Activated CD4-positive, alpha-beta T cell treated with anti-CD3 and anti-CD28 coated beads for 36 hours (primary cell): ENCODE measurements at places on chromosomes 3 and 15. TPM values are rescaled to one million over a fixed set of nuclear protein-coding genes. Genes with fewer than 3 reads are reported as not detected.

GRCh38 chr3:139534455-139534812, 5.1 kb downstream of the RBP1 start:
- no peak for DNase-seq
- peaks cover 21% of the 10 kb centered on the region for H3K27me3 ChIP-seq
- H3K36me3 ChIP-seq, result no peaks in the 10 kb centered on the region
- no peak overlapping the region for H3K4me3 ChIP-seq

DNA sequence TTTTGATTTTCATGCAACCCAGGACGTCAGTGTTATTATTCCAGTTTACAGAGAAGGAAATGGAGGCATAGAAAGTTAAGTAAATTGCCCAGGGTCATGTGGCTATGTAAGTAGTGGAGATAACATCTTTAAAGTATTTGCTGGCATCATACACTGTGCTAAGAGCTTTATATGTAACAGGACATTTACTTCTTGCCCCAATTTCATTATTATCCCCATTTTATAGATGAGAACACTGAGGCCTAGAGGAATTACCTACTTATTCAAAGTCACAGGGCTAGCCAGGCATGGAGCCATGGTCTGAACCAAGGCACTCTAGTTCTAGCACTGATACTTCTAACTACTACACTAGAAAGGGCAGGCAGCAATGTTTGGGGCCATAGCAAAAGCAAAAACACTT, 107.3 kb upstream of the ANKRD28 start:
- no peaks in the 10 kb centered on the region for H3K4me1 ChIP-seq
- H3K27ac ChIP-seq, result no peak overlapping the region
- DNase-seq, result no peak
- no peak overlapping the region for H3K4me3 ChIP-seq

DNA sequence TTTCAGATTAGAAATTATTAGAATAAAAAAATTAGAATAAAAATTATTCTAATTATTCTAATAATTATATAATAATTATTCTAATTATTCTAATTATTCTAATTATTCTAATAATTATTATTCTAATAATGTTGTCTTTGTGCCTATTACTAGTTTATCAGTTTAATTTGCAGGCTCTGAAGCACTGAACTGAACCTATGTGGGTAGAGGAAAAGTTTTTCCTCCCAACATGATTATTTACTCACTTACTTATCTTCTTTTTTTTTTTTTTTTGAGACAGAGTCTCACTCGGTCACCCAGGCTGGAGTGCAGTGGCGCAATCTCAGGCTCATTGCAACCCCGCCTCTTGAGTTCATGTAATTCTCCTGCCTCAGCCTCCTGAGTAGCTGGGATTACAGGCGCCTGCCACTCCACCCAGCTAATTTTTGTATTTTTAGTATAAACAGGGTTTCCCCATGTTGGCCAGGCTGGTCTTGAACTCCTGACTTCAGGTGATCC, 39.7 kb upstream of the C15orf39 start:
- no peak for DNase-seq
- no peaks in the 10 kb centered on the region for H3K4me1 ChIP-seq
- no peak overlapping the region for H3K27ac ChIP-seq
- no peak overlapping the region for H3K4me3 ChIP-seq
- H3K36me3 ChIP-seq, result no peaks in the 10 kb centered on the region

- H3K4me3 ChIP-seq, result no peak overlapping the region
- peak; percentile 61 for DNase-seq
- peaks cover 42% of the 10 kb centered on the region for H3K4me1 ChIP-seq
- H3K27ac ChIP-seq, result peak overlapping the region; percentile 63
- peaks cover 25% of the 10 kb centered on the region for H3K36me3 ChIP-seq
Measured at GRCh38 chr15:25832158-25832557, 31.0 kb downstream of the ATP10A start.

GRCh38 chr15:43242616-43243015, 21.8 kb upstream of the EPB42 start:
- no peak for DNase-seq
- H3K27ac ChIP-seq, result no peak overlapping the region
- H3K36me3 ChIP-seq, result no peaks in the 10 kb centered on the region
- no peaks in the 10 kb centered on the region for H3K4me1 ChIP-seq
- H3K27me3 ChIP-seq, result peaks cover 7% of the 10 kb centered on the region
- H3K4me3 ChIP-seq, result no peak overlapping the region

DNA sequence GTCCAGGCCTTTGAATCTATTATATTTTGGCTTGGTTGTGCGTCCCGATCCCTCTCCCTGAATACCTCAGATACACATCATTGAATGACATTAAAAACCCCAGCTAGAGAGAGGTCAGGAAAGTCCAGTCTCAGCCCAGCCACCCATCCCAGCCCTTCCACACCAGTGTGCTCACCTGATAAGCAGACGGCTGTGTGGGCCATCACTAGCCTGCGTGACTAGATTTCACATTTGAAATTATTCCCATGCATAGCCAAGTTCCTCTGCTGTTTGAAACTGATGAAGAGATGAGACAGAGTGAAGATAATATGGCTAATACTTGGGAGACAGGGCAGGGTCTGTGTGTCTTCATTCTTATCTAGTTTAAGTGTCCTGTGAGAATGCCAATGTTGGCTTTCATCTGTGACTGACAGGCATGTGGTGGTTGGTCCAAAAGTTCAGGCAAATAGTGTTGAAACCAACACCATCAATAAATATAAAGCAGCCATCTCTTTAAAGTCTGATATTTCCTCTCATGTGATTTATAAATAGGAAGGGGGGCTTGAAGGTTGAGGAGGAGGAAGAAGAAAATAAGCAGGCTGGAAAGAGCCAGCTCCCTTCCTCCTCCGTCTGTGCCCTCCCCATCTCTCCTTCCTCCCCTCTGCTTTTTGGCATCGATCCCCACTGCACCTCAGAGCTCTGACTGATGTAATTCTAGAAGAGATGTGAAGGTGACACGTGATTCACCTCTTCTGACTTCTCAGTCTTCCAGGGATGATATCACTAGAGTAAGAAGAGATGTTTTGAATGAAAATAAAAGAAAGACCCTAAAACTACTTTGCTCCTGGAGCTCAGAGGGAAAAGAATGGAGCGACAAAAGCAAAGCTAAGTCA, 5.1 kb downstream of the FAM43A start:
- peaks cover 33% of the 10 kb centered on the region for H3K4me1 ChIP-seq
- H3K36me3 ChIP-seq, result peaks cover 2% of the 10 kb centered on the region
- peaks cover 24% of the 10 kb centered on the region for H3K27me3 ChIP-seq
- DNase-seq, result no peak
- no peak overlapping the region for H3K4me3 ChIP-seq

- H3K27ac ChIP-seq, result no peak overlapping the region
- DNase-seq, result no peak
- H3K36me3 ChIP-seq, result no peaks in the 10 kb centered on the region
- no peaks in the 10 kb centered on the region for H3K4me1 ChIP-seq
Measured at GRCh38 chr15:33508703-33509102, 197.9 kb downstream of the RYR3 start.

DNA sequence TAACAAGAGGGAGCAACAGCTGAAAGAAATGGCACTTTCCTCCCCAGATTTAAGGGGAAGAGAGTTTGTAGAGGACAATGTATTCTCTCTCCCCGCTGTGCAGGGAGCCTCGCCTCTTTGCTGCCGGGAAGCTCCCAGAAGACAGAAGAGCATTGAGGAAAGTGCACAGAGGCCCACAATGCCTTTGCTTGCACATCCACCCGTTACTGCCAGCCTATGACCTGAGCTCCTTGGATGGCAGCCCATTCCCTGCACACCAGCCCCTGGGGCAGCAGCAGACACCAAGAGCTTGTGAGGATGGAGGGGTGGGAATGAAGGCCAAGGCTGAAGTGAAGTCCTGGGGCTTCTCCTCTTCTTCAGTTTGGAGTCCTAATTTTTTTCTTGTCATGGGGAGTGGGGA, 67.0 kb downstream of the CLDN11 start:
- H3K4me3 ChIP-seq, result no peak overlapping the region
- no peaks in the 10 kb centered on the region for H3K36me3 ChIP-seq
- DNase-seq, result no peak
- peaks cover 8% of the 10 kb centered on the region for H3K27me3 ChIP-seq
- H3K27ac ChIP-seq, result no peak overlapping the region

DNA sequence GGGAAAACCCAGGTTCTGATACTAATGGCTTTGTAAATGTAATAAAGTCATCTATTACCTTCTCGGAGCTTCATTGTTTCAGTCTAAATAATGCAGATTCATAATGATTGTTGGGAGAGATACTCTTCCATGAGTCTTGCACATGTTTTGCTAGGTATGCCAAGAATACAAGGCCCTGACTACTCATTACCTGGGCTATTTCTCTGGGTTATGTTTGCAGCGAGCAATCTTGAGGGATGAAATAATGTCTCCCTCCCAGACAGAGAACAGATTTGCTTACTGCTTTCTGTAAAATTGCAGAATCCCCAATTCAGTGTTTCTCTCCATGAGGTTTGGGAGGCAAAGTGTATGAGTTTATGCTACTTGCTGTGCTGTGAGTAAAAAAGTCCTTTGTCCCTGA, 6.2 kb upstream of the CLASP2 start:
- no peaks in the 10 kb centered on the region for H3K36me3 ChIP-seq
- no peak for DNase-seq
- H3K27me3 ChIP-seq, result peaks cover 2% of the 10 kb centered on the region

DNA sequence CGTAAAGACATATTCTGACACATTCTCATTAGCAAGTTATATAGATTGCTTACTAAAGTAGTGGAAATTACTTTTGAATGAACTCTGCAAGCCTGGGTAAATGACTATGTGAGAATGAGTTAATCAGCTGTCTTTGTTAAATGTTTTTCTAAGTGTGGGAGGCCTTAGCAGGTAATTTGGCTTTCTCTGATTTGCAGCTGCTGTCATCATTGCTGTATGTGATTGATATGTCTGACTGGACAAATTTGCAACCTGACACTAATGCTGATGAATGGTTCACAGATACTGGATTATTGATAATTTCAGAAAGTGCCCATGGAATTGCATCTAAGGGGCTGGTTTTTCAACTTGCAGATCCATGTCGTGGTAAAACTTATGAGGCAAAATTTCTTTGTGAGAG, 372.2 kb upstream of the SGO1 start:
- no peak overlapping the region for H3K4me3 ChIP-seq
- no peaks in the 10 kb centered on the region for H3K36me3 ChIP-seq
- no peak overlapping the region for H3K27ac ChIP-seq
- H3K4me1 ChIP-seq, result no peaks in the 10 kb centered on the region
- no peaks in the 10 kb centered on the region for H3K27me3 ChIP-seq

The TUSC7 gene
- not detected for total RNA-seq

The SNTN gene
- not detected for total RNA-seq

DNA sequence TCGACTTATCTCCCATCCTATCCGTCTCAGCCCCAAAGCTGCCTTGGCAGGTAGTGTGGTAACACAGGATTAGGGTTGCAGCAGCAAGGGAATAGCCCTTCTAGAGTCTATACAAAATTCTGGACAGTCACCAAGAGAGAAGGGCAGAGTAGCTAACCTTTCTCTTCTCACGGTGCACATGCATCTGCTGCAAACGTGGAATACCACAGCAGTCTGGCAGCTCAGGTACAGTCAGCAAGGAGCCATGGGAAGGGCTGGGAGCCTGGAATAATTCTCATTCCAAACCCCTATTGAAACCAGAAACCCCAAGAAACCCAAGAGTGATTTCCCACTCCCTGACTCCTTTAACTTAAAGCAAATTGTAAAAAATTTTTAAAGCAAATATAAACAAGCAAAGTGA, 92.3 kb upstream of the THRB start:
- no peaks in the 10 kb centered on the region for H3K36me3 ChIP-seq
- H3K27ac ChIP-seq, result no peak overlapping the region
- no peak overlapping the region for H3K4me3 ChIP-seq
- no peaks in the 10 kb centered on the region for H3K4me1 ChIP-seq
- H3K27me3 ChIP-seq, result peaks cover 3% of the 10 kb centered on the region

The CLDN16 gene
- not detected for total RNA-seq

DNA sequence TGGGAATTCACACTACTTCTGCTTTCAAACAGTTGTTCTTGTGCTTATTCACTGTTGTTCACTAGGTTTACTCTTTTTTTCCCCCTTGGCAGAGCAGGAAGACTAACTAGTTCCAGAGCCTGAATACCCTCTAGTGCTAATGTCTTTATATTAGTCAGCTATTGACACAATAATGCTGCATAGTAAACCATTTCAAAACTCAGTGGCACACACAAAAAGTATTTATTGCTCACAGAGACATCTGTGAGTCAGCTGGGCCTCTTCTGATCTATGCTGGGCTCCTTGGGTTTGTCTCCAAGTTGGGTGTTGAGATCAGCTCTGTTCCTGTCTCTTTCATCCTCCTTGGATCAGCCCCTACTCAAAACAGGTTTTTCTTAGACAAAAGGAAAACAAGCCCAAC, 51.1 kb downstream of the RSRC1 start:
- H3K4me1 ChIP-seq, result peaks cover 8% of the 10 kb centered on the region
- no peak overlapping the region for H3K27ac ChIP-seq
- H3K27me3 ChIP-seq, result no peaks in the 10 kb centered on the region
- no peak for DNase-seq

- H3K27me3 ChIP-seq, result no peaks in the 10 kb centered on the region
- peaks cover 11% of the 10 kb centered on the region for H3K4me1 ChIP-seq
Measured at GRCh38 chr3:151267066-151267465, 11.3 kb downstream of the P2RY14 start.

DNA sequence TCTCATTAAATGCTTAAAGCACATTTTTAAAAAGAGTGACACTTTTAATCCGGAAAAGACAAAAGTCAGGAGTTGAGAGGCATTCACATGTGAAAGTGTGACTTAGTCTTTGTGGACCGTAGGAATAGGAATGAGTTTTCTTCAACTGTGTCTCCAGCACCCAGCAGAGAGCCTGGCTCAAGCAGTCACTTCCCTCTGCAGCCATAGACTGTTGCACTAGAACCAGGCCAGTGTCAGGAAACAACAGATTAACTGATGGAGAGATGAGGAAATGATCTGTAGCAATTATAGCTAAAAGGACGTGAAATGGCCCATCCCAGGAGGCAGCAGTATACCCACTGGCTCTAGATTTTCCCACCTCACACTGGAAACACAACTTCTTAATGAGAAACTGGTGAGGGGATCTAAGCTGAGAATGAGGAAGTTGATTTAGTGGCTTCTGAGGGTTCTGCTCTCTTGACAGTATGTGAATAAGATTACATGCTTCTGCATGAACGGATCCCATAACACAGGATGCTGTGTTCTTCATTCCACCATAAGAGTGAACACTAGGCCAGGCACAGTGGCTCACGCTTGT, 19.8 kb downstream of the CFAP92 start:
- no peak overlapping the region for H3K4me3 ChIP-seq
- no peaks in the 10 kb centered on the region for H3K36me3 ChIP-seq
- peaks cover 3% of the 10 kb centered on the region for H3K4me1 ChIP-seq
- H3K27me3 ChIP-seq, result peaks cover 2% of the 10 kb centered on the region

- H3K27me3 ChIP-seq, result no peaks in the 10 kb centered on the region
- H3K4me3 ChIP-seq, result peak overlapping the region; percentile 97
- H3K4me1 ChIP-seq, result peaks cover 46% of the 10 kb centered on the region
- peak overlapping the region; percentile 68 for H3K27ac ChIP-seq
- DNase-seq, result no peak
- H3K36me3 ChIP-seq, result peaks cover 20% of the 10 kb centered on the region
Measured at GRCh38 chr3:153165261-153165681, 3.2 kb downstream of the RAP2B start.

- H3K27ac ChIP-seq, result no peak overlapping the region
- no peaks in the 10 kb centered on the region for H3K27me3 ChIP-seq
- H3K4me1 ChIP-seq, result no peaks in the 10 kb centered on the region
- DNase-seq, result no peak
- no peak overlapping the region for H3K4me3 ChIP-seq
Measured at GRCh38 chr15:80873366-80873952, 94.3 kb downstream of the CEMIP start.
